Activated CD8-positive, alpha-beta T cell treated with anti-CD3 and anti-CD28 coated beads, Interleukin-2, amount 10 ng/mL, durations not matched to agents 7 days and 5 days (primary cell): ENCODE measurements at places on chromosomes 16 and 17.

GRCh38 chr16:69321080-69321479, 9.3 kb downstream of the PDF start:
- no peak overlapping the region for H3K27ac ChIP-seq
- no peaks in the 10 kb centered on the region for H3K27me3 ChIP-seq
- no peak overlapping the region for H3K4me3 ChIP-seq
- DNase-seq = no peak
- peaks cover 7% of the 10 kb centered on the region for H3K4me1 ChIP-seq

DNA sequence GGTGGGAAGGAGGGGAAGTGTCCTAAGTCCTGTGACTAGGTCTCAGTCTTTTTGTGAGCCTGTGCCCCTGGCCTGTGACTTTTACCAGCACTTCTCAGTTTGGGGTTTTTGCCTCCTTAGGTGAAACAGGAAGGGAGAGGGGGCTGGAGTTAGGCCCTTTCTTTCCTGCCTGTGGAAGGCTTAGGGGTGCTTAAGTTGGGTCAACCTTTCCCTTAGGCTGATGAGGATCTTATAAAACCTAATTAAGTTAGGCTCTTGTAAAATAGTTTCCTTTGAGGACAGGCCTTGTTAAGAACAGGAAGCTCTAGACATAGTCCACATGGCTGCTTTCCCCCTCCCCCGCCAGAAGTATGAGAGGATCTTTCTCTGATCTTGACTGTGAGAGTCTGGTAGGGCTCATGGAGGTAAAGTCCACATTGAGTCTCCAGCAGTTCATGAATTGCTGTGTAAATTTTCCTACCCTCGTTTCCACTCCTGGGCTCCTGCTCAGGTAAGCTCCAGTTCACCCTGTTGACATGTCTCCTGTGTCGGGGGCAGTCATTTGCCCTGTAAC, 17.0 kb upstream of the DNASE1 start:
- peaks cover 19% of the 10 kb centered on the region for H3K4me1 ChIP-seq
- H3K4me3 ChIP-seq = peak overlapping the region; percentile 23
- H3K27ac ChIP-seq = peak overlapping the region; percentile 83
- peak; percentile 62 for DNase-seq

GRCh38 chr16:26301516-26301915, 609.8 kb downstream of the HS3ST4 start:
- no peak for DNase-seq
- no peaks in the 10 kb centered on the region for H3K4me1 ChIP-seq
- no peak overlapping the region for H3K4me3 ChIP-seq
- no peaks in the 10 kb centered on the region for H3K36me3 ChIP-seq
- H3K27ac ChIP-seq = no peak overlapping the region

DNA sequence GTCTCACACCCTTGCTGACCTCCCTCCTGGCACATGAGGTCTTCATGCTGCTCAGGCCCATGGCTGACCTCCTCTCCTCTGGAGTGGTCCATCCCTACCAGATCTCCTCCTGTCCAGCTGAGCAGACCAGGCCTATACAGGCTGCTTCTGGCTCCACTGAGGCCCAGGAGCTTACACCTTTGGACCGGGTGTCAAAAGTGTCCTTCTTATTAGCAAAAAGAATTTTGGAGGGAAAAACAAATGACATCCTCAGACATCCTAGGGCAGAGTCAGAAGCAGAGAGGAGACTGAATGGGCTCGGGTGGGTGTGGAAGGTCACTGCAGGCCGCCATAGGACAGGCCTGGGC, 38.1 kb downstream of the WSB1 start:
- H3K27me3 ChIP-seq = no peaks in the 10 kb centered on the region
- H3K4me1 ChIP-seq = peaks cover 21% of the 10 kb centered on the region
- H3K4me3 ChIP-seq = peak overlapping the region; percentile 66
- H3K27ac ChIP-seq = peak overlapping the region; percentile 69
- DNase-seq = no peak
- no peaks in the 10 kb centered on the region for H3K36me3 ChIP-seq

DNA sequence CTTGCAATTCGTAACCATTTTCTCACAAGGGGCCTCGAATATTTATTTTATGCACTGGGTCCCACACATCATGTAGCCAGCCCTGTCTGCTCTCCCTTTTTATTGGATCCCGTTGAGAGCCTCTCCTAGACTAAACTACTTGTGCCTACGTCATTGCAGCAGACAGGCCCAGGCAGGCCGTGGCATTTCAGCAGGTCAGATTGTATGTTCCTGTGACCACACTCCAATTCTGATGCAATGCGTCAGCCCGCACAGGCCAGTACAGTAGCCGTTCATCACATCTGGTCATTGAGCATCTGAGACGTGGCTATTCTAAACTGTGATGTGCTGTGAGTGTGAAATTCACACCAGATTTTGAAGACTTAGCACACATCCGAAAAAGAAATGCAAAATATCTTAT, 42.2 kb downstream of the ABAT start:
- no peak overlapping the region for H3K4me3 ChIP-seq
- H3K4me1 ChIP-seq = no peaks in the 10 kb centered on the region
- no peaks in the 10 kb centered on the region for H3K27me3 ChIP-seq
- no peaks in the 10 kb centered on the region for H3K36me3 ChIP-seq
- DNase-seq = no peak
